ENCODE measurements at places on chromosomes 3 and 15. TPM values are rescaled to one million over a fixed set of nuclear protein-coding genes. Genes with fewer than 3 reads are reported as not detected.

DLL4 gene
- 1.7 TPM for total RNA-seq

OXTR gene
- total RNA-seq, result 56.1 TPM

LMAN1L gene
- not detected for total RNA-seq

SV2B gene
- total RNA-seq, result not detected

SERPINI2 gene
- total RNA-seq, result not detected

PLA2G4E gene
- not detected for total RNA-seq

APOD gene
- not detected for total RNA-seq
